NCI-H345 (cell line): ENCODE measurements at places on chromosomes 1 and 21.
A peak's percentile ranks its signal among the peaks of the same experiment; 100 is the strongest.

GRCh38 chr1:154861607-154862094 is 8.4 kb downstream of the KCNN3 start:
- DNase-seq: no peak

DNA sequence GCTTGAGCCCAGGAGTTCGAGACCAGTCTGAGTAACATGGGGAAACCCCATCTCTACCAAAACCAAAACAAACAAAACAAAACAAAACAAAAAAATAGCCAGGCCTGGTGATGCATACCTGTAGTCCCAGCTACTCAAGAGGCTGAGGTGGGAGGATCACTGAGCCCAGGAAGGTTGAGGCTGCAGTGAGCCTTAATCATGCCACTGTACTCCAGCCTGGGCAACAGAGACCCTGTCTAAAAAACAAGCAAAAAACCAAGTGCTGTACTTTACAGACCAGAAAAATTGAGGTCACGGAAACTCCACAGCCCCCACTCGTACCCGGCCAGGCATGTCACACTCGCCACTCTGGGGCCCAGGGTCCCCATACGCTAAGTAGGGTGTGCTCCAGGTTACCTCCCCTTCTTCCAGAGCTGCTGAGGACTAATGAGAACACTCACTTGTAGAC is 22.9 kb downstream of the ATP2B4 start:
- no peak for DNase-seq

GRCh38 chr1:175072099-175072951 is 4.7 kb downstream of the TNN start:
- no peak for DNase-seq

GRCh38 chr1:3440300-3440681 is 14.2 kb upstream of the ARHGEF16 start:
- DNase-seq: no peak

DNA sequence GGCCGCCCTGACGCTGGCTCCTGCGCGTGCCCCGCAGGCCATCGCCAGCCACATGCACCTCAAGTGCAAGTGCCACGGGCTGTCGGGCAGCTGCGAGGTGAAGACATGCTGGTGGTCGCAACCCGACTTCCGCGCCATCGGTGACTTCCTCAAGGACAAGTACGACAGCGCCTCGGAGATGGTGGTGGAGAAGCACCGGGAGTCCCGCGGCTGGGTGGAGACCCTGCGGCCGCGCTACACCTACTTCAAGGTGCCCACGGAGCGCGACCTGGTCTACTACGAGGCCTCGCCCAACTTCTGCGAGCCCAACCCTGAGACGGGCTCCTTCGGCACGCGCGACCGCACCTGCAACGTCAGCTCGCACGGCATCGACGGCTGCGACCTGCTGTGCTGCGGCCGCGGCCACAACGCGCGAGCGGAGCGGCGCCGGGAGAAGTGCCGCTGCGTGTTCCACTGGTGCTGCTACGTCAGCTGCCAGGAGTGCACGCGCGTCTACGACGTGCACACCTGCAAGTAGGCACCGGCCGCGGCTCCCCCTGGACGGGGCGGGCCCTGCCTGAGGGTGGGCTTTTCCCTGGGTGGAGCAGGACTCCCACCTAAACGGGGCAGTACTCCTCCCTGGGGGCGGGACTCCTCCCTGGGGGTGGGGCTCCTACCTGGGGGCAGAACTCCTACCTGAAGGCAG is 23.4 kb upstream of the ARF1 start:
- peak; percentile 45 for DNase-seq

GRCh38 chr1:19973616-19974015 is 5.8 kb downstream of the PLA2G2A start:
- DNase-seq: peak; percentile 6

GRCh38 chr1:202844935-202845334 is 34.2 kb downstream of the PCAT6 start:
- no peak for DNase-seq

DNA sequence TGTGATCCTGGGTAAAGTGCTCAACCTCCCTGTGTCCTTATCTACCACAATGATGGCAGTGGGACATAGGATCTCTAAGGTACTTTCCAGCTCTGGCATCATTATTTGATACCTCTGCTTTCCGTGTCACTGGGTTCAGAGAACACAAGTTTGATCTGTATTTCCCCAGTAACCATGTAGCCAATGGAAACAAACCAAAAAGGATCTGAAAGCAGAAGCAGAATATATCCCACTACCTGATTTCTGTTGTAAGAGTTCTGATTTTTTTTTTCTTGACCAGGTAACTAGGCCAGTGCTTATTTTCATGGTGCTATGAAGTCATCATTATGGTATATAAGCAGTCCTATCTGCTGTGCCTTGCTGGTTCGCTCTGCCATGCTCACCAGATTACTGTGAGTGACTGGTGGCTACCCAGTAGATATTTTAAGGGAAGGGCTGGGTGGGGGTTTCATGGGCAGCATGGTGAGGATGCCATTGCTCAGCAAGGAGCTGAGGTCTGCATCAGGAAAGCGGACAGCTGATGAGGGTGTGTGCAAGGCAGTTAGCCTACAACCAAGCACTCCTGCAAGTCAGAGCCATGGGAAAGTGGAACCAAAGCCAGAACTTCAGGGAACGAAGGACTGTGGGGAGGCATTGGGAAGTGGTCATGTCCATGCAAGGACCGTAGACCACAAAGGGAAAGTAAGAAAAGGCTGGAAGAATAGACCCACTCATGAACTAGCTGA is 104.9 kb upstream of the EDEM3 start:
- no peak for DNase-seq

- no peak for DNase-seq
These were observed 1.7 kb downstream of the BACE2 start for GRCh38 chr21:41169701-41170100.

DNA sequence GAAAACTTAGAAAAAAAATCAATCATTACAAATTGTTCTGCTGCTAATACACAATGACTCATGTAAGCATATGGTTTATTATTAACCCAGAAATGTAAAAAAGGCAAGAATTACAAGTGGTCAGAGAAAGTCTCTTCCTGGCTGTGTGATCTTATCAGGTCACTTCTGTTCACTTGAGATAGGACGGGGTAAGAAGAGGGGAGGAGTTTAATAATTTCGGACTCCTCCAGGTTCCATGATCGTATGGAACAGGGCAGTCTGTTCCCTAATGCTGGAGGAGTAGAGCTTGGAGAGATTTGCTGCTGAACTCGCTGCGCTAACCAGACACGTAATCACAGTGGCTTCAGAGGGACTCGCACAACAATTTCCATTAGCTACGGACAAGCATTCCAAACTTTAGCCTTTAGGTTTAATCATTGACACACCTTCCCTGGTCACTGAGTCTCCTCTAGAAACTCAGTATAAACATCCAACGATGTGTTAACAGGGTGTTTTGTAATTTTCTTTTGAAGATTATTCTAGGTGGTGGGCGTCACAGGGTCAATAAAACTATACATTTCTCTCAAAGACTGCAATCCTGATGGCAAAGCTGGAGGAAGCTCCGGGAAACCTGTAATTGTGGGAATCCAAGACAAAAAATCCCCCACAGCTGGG is 1.3 kb downstream of the CRYZ start:
- no peak for DNase-seq
